Activated T-cell treated with anti-CD3 and anti-CD28 coated beads, Interleukin-2, amount 50 U/mL, for 24 hours (primary cell): ENCODE measurements at places on chromosomes 7 and 10.

DNA sequence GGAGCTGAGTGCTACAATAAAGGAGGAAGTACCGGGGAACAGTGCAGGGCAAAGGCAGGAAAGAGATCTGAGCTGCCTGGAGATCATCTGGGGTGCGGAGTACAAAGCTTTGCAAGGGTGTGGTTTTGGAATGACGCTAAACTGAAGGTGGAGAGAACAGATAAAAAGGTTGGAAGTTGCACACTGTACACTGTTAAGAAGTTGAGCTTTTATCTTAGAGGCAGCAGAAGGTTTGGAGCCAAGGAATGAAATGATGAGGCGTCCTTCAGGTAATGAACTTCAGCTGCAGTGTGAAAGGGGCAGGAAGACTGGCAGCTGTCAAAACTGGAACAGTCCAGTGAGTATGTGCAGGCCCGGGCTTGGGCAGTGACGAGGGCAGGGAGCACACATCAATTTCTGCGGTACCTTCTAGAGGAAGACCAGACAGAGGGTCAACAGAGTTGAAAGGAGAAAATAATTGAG is 7.2 kb upstream of the ANKRD61 start:
- DNase-seq: no peak

- no peak for DNase-seq
These were observed 13.1 kb downstream of the GNAT3 start for GRCh38 chr7:80498481-80499349.

DNA sequence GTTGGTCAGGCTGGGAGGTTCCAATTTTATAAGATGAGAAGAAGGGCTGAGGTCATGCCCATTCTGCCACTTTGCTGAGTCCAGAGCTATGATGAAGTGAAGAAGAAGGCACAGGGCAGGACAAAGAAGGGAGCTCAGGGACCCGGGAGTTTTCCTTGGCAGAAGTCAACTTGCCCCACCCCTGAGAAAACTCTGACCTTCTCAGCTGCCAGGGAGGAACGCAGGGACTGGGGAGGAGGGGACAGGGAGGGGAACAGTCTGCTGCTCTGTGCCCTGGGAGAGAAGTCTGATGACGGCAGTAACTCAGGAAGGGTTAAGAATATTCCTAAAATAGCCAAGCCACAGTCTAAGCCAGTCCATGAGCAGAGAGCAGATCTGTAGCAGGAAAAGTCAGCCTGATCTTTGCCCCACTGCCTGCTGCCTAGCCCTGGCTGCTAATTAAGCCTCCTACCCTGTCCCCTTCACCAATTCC is 11.7 kb downstream of the ADIRF start:
- no peak for DNase-seq

- DNase-seq: no peak
These were observed 312.8 kb upstream of the PRKCQ start for GRCh38 chr10:6892864-6893263.

GRCh38 chr10:112356686-112357085 is 17.2 kb upstream of the ACSL5 start:
- DNase-seq: no peak

GRCh38 chr7:106964466-106964865 is 80.0 kb upstream of the PRKAR2B start:
- no peak for DNase-seq

- no peak for DNase-seq
These were observed 4.1 kb upstream of the CPA4 start for GRCh38 chr7:130288829-130289228.

DNA sequence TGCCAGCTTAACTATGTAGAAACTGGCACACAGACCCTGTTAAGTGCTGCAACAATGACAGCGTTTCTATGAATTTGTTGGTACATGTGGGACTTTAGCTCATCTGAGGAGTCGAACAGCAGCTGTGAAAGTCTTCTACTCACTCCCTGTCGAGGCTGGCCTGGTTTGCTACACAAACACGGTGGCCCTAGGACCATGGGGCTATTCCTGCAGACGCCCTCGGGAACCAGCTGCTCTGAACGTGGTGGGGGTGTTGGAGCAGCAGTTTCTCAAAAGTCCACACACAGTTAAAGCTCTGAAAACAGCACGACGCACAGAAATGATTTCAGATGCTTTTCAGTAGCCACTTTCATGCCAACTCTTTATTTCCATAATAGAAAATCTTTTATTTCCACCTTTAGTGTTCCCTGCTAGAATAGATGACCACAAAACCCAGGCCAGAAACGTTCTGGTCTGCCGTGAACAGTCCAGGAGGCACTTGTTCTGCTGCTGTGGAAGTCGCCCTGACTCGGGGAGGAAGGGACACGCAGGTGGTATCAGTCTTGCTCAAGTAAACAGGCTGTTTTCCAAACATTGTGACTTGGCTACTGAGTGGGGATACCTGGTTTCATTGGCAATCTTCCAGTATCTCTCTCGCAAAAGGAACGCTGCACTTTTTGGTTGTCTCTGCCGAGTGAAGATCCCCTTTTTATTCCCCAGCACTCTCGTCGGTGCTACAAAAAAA is 21.5 kb downstream of the GUSB start:
- DNase-seq: no peak

- no peak for DNase-seq
These were observed 165.8 kb upstream of the KLF14 start for GRCh38 chr7:130899638-130900401.

GRCh38 chr7:128912281-128912680 is 1.8 kb upstream of the KCP start:
- DNase-seq: no peak

DNA sequence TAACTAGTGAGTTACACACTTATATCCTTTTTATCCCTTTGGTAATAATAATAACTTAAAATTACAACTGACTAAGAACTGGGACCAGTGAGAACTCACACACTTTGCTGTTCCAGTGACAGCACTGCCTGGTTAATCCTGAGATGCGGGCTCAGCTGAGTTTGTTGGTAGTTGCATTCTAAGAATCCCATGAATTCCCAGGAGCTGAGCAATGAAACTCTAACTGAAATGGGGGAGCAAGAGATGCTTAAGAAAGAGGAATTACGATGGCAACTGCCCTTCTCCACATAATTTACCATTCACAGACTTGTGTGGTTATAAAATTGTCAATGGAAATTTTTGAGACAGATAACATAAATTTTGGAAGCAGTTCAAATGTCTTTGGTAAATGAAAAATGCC is 659.4 kb downstream of the MAGI2 start:
- DNase-seq: no peak

GRCh38 chr7:20220921-20221547 is 3.9 kb upstream of the MACC1 start:
- DNase-seq: no peak

DNA sequence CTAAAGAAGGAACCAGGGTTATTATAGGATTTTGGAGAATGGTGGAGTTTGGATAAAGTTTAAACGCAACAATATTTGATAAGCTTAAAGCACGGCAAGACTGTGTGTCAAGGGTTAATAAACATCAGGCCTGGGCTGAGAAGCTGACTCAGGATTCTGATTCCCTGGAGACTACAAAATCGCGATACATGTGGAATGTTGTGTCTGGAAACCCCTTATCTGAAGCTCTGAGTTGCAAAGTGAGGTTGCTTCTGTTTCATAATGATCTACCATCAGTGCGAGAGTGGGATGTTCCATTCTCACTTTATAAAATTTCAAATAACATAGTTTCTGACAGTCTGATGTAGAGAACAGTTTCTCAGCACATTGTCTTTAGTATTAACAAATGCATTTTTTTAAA is 7.8 kb downstream of the C1GALT1 start:
- no peak for DNase-seq

DNA sequence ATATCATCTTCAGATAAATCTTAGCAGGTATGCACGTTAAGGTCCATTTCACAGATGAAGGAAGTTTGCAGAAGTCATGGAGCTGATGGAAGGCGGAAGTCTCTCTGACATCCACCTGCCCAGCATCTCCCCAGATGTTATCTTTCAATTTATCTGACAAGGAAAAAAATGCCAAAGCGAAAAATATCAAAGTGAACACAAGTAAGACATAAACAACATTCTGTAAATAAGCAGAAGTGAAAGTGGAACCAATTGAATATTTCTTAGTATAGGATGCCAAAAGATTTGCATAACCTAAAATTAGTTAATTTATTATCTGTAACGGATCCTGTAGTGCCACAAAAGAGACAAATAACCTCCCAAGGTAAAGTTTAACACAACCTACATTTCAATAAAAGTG is 73.6 kb upstream of the NEBL start:
- DNase-seq: no peak

- no peak for DNase-seq
These were observed 38.9 kb downstream of the CALCR start for GRCh38 chr7:93535616-93536015.

DNA sequence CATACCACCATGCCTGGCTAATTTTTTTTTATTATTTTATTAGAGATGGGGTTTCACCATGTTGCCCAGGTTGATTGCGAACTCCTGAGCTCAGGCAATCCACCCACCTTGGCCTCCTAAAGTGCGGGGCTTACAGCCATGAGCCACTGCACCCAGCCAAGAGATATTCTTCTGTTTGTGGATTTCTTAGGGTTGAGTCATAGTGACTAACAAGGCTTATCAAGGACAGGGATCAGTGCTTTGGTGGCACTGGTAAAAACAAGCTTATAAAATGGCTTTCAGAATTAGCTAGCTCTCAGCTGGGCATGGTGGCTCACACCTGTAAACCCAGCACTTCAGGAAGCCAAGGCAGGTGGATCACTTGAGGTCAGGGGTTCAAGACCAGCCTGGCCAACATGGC is 122.4 kb downstream of the ZNF248 start:
- no peak for DNase-seq

- no peak for DNase-seq
These were observed 314.1 kb upstream of the ETV1 start for GRCh38 chr7:14303536-14303935.

- no peak for DNase-seq
These were observed 216.2 kb downstream of the KIAA1217 start for GRCh38 chr10:24425151-24425550.

DNA sequence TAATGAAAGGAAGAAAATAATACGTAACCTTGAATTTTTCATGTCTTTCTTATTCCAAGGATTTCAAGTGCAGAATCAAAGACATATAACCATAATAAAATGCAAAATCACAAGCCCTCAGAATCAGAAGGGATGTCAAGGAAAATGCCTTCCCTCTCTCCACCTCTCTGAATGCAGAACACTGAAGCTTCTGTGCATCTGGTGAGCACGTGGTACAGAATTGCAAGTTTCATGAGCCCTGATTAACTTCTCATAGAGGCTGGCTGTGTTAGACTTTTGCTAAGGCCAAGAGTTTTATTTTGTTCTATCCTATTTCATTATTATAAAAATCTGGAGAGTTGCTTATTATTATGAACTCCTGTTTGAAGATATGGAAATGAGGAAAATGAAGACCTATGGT is 533.7 kb upstream of the POM121L12 start:
- DNase-seq: no peak

DNA sequence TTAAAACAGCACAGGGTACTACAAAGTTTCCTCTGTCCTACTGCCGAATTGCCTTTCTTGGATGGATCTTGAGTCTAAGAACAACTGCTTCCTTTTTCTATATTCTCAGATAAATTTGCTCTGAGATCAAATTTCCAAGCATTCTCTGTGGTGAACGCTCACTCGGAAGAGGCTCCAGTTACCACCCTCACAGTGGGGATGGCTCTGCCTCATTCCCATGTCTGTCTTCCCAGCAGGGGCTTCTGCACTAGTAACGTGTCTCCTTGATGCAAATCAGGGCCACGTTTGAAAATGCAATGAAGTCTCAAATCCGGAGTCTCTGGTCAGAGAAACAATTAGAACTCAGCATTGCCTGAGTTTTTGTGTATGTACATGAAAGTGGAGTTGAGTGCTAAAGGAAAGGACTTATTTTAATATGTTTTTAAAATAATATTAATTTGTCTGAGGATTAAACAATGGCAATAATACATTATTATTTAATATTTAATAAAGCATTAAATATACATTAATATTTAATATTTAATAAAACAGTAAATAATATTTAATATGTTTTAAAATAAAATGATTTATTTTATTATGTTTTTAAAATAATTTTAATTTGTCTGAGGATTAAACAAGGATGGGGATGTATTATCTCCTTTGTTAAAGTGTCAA is 61.8 kb downstream of the INHBA start:
- DNase-seq: no peak

DNA sequence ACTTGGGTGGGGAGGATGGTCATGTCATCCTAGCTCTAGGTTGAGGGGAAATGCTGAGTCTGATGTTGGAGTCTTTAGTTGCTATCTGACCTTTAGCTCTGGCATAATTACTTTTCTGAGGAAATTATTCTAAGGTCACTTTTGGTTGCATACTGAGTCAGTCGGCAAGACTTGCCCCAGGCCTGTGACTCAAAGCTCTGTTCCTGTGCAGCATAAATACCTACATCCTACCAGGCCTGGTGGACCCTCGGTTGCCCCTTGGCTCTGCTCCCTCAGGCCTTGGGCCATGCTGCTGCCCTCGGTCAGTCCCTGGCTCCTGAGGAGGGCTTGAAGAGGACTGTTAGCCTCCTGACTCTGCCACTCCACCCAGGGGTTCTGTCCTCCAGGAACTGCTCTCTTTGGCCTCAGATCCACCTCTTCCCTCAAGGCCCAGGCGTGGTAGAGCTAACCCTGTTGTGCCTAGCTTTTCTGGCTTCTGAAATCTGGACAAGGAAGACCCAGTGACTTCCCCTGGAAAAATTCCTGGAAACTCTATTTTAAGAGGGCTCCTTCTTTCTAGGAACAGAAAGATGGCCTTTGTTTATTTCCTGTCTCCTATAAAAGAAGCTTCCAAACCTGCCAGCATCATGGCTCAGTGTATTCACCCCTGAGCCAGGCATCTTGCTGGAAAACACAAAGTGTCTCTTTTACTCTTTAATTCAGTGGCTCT is 71.2 kb downstream of the TMEM178B start:
- no peak for DNase-seq

DNA sequence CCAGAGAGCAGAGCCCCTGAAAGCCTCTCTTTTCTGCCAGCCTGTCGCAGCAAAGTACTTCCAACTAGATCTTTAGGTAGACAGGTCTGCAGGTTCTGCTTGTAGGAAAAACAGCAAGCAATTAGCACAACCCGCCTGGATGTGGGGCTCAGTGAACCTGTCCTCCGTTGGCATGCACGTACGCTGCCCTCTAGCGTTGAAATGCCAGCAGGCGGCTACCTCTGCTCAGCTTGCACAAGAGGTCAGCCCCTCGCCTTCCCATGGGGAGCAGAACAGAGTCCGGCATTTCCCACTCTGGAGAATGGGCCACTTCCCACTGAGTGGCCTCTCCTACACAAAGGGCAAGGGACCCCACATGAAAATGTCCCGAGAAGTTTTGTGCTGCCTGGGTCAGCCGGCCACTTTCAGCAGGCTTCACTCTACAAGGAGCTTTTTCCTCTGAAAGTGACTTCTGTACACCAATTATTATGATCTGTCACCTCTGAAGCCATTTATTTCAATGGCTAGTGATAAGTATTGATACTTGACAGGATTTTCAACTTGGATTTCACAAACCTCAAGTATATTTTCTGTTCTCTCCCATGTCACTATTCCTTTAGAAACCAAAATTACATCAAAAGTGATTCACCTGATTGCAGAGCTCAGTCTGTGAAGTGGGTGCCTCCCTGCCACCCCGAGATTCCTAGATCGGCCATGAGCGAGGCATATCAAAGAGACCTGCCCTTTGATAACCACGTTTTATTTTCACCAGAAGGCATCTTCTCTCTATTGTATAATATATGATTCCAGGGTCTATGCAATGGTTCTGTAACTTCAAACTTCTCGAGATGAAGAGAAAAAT is 56.7 kb downstream of the JCAD start:
- peak; percentile 69 for DNase-seq
